ENCODE measurements at places on chromosomes 5 and 9.

- DNase-seq, result no peak
These were observed 164.3 kb downstream of the MTRR start for GRCh38 chr5:8033261-8033660.

DNA sequence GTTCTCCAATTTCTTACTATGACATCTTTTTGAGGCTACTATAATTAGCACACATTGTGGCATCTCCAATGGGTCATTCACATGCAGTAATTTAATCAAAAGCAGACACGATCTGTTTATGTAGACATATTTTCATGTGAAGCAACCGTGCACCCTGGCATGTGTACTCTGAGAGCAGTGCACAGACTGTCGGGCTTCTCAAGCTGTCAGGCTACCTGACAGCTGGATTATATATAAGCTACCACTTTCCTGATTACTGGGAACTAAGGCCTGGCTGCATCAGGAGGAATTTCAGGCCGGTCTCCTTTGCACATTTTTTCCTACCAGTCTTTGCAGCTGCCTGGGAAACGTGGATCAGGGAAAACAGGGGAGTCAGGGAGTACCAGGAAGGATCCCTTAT lies 197.5 kb downstream of the MAPKAP1 start:
- DNase-seq, result no peak

- no peak for DNase-seq
These were observed 28.4 kb downstream of the RUSC2 start for GRCh38 chr9:35518225-35518821.

GRCh38 chr9:89600831-89601230 lies 4.0 kb upstream of the GADD45G start:
- DNase-seq, result no peak

DNA sequence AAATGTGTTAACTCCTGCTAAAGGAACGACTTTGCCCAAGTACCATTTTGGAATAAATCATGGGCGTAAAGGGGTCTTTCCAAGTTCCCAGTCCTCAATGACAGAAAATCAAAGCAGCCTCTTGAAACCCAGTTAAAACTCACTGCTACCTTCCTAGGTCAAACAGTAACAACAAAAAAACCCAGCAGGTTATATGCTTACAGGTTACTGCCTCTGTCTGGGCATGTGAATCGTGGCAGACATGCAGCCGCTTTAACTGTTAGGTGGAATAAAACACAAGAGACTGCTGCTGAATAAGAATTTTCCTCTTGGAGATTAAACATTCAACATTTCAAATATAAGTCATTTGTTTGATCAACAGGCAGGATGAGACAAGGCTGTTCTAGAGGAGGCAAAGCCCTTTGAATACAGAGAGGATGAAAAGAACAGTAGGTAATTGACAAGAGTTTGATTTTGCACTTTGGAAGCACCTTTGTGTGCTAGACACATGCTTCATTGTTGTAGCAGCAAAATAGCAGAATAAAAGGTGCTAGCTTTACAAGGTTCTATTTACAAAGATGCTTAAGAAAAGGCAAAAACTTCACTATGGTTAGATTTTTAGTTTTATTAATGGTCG lies 319.4 kb downstream of the NDUFS4 start:
- no peak for DNase-seq

DNA sequence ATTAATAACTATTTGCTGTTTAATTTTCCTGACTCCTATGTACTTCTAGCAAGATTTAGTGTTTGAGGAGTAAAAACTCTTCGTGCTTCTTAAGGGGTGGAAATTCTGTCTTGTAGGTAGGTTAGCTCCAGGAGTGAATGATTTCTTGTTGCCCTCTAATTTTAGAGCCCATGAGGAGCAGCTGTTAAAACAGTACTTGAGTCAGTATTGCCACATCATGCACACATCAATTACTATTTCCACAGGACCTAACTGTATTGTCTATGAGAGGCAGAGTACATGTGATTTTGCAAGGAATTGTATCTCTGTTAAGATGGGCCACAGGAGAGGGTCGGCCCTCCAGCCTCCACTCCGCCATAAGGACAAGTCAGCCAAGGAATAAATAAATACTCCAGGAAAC lies 91.2 kb downstream of the PDZD2 start:
- DNase-seq, result no peak

DNA sequence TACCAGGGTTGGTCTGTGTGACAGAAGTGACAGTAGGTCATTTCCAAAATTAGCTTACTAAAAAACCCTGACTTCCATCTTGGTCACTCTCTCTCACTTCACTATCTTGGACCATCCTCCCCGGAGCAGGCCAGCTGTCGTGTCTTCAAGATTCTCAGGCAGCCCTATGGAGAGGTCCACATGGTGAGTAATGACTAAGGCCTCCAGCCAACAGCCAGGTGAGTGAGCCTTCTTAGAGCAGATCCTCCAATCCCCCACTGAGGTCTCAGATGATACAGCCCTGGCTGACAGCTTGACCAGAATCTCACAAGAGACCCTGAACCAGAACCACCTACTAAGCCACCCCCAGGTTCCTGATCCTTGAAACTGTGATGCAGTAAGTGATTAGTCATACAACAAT lies 92.0 kb downstream of the DCP2 start:
- no peak for DNase-seq

DNA sequence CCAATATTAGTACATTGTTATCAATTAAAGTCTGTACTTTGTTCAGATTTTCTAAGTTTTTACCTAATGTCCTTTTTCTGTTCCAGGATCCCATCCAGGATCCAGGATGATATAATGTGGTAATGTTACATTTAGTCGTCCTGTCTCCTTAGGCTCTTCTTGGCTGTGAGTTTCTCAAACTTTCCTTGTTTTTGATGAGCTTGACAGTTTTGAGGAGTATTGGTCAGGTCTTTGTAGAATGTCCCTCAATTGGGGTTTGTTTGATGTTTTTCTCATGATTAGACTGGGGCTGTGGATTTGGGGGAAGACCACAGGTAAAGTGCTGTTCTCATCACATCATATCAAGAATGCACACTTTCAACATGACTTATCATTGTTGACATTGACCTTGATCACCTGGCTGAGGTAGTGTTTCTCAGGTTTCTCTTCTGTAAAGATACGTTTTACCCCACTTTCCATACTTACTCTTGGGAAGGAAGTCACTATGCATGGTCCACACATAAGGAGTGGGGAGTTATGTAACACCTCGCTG lies 9.6 kb downstream of the NDFIP1 start:
- DNase-seq, result no peak

DNA sequence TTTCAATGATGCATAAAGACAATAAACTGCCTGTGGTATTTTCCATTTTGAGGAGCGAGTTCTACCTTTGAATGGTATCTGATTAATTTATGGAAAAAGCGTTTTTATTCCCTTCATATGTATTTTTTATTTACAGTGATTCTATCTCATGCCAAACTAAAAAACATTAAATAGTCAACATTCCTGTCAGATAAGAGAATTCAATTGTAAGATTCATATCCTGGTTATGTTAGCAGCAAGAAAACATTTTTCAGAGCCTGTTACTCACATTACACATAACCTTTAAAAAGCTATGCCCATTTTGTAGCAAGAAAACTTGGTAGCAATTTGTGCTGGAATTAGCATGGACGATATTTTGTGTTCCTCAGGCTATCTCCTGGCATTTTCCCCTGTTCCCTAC lies 55.1 kb upstream of the PRLR start:
- DNase-seq, result no peak

DNA sequence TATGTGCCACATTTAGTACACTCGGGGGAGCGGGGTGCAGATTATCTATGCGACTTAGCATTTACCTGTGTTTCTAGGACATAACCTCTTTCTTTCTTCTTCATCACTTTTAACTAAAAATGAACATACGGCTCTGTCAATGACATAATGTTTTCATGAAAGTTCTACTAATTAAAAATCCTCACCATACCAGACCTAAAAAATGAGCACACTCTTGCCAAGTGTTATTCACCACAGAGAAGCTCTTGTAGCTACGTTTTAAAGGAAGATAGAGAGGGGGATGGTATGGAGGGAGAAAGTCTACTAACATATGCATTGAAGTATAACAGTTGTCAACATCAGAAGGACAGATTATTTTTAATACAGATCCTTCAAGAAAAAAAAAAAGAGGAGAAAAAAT lies 1.6 kb downstream of the CDH10 start:
- DNase-seq, result no peak

DNA sequence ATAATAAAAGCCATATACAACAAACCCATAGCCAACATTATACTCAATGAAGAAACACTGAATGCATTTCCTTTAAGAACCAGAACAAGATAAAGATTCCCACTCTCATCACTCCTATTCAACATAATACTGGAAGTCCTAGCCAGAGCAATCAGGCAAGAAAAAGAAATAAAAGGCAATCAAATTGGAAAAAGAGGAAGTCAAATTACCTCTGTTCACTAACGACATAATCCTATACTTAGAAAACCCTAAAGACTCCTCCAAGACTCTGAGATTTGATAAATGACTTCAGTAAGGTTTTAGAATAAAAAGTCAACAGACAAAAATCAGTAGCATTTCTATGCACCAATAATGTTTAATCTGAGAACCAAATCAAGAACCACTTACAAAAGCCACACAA lies 36.6 kb upstream of the HTR4 start:
- no peak for DNase-seq

DNA sequence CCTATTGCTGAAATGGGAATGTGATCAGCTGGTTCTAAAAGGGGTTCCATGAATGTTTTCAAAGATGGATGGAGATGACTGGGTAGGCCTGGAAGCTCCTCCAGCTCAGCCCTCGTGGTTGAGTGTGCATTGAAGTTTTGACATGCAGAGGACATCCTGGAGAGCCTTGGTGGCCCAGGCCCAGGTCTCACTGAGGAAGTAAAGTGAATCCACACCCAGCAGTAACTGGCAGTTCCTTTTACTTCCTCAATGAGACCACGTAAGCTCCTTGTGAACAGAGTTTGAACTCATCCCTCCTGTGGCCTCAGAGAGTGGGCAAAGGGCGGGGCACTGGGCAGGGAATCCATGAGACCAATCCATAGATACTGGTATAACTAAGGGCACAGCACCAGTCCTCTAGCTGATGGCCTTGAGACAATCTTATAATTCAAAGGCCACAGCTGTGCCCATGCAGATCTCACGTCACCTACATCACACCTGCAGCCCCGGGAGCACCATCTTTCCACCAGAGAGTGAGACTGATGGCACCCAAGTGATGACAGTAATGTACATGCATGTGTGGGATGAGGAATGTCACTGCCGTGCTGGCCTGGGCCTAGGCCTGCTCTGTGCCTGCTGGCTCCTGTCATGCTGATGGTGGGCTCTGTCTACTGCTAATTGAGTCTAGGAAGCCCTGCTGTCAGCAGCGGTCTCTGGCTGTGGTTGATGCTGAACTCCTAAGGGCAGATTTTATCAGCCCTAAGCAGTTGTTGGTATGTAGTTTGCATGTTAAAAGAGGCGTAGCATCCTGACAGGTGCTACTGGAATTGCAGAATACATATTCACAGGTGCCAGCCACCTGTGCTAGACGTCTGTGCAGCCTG lies 257.8 kb downstream of the FSTL4 start:
- no peak for DNase-seq

- no peak for DNase-seq
These were observed 85.8 kb downstream of the GABRB2 start for GRCh38 chr5:161460741-161461140.

GRCh38 chr5:171659896-171660295 lies 125.7 kb upstream of the SMIM23 start:
- no peak for DNase-seq

DNA sequence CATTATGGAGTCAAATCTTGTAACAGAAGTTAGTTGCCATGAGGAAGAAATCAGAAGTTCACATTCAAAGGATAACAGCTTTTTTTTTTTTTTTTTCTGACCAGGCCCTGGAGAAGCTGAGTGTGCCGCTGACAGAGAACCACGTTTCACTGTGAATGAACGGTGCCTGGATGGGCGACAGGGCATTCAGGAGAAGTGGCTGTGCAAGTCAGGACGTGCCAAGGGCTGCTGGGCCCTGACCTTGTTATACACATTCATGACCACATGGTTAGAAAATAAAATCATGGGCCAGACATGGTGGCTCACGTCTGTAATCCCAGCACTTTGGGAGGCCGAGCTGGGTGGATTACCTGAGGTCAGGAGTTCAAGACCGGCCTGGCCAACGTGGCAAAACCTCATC lies 91.6 kb downstream of the ANKH start:
- DNase-seq, result no peak

- DNase-seq, result no peak
These were observed 81.6 kb downstream of the PSD2 start for GRCh38 chr5:139877129-139877597.

GRCh38 chr9:122797316-122798063 lies 2.4 kb upstream of the OR1K1 start:
- DNase-seq, result no peak

GRCh38 chr9:131436376-131436775 lies 42.5 kb downstream of the PRRC2B start:
- DNase-seq, result no peak

DNA sequence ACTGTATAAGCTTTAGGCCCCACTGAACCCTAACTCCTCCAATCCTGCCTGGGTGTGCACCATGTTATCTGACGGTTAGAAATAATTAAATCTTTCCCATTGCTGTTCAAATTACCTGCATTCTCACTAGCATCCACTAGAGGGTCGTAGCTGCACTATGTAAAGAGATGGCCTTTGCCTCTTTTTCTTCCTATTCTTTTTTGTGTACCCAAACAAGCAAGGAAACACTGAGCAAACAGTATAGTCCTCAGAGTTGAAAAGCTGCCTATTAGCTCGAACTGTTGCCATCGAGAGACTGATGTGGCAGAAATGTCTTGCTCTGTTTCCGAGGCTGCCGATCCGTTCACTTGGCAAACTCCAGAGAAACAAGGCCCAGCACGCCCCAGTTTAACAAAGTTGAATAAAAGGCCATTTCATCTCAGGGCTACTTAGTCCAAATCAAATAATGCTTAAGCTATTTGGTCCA lies 163.8 kb upstream of the TRPM3 start:
- DNase-seq, result peak; percentile 59

DNA sequence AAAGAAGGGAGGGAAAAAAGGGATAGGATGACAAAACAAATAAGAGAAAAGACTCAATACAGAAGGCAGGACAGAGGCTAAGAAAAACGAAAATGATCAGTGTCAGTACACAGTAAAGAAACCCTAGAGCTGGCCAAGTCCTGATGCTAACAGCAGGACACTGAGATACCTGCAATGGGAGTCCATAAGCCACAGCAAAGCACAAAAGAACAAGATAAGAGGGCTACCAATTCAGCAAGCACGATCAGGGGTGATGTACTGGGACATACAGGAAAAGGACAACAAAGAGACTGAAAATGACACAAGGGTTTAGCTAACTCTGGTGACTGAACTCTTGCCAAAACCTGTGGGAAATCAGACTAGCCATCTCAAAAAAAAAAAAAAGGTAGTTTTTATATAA lies 1072.6 kb upstream of the COX7C start:
- no peak for DNase-seq

GRCh38 chr5:181243564-181244343 lies at the start of gene RACK1:
TSS of gene RACK1 (minus strand) at chr5:181243906. CDS start at chr5:181243800, 106 bp downstream.
- DNase-seq, result peak; percentile 77
